Fibroblast of skin of right biceps (primary cell): ENCODE measurements at places on chromosomes 5 and 9.

DNA sequence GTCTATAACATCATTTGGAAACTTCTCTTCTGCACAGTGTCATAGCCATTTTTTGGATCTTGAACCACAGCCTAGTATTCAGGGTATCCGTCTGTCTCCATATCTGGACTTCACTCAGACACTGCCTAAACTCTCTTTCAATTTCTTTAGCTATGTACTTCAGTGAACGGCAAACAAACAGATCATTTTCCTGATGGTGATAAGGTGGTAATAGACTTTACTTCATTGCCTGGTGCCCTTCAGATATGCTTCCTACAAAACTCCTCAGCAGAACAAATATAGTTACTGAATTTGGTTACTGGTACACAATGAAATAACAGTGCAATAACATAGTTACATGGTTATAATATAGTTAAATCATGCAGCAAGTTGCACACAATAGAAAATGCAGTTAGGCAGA is 348.2 kb downstream of the ZSWIM6 start:
- no peak for DNase-seq

GRCh38 chr5:103271570-103272289 is 13.2 kb downstream of the MACIR start:
- no peak for DNase-seq

DNA sequence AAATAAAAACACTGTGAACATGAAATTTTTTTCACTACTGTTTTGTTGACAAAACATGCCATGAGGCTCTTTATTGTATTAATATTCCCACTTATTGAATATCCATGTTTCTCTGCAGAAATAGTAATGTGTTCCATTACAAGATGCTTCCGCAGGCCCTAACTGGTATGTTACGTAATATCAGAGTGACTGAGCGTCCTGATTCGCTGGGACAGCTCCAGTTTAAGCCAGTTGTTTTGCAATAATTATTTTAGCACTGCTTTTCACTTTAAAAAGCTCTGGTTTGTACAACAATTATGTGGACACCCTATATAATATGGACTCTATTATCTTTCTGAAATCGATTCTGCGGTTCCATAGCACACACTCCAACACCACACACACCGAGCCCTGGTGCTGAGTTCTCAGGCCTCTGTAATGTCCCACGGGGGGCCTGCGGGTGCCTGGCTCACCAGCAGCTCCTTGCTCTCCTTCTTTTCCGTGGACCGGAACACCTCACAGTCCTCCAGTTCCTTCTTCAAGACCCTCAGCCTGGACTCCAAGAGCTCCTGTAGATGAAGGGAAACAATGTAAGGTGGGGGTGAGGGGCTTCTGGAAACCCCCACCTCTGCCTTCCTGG is 1.8 kb downstream of the TRIM7 start:
- no peak for DNase-seq

GRCh38 chr5:179313849-179314521 is 31.3 kb downstream of the ADAMTS2 start:
- DNase-seq, result peak; percentile 94

DNA sequence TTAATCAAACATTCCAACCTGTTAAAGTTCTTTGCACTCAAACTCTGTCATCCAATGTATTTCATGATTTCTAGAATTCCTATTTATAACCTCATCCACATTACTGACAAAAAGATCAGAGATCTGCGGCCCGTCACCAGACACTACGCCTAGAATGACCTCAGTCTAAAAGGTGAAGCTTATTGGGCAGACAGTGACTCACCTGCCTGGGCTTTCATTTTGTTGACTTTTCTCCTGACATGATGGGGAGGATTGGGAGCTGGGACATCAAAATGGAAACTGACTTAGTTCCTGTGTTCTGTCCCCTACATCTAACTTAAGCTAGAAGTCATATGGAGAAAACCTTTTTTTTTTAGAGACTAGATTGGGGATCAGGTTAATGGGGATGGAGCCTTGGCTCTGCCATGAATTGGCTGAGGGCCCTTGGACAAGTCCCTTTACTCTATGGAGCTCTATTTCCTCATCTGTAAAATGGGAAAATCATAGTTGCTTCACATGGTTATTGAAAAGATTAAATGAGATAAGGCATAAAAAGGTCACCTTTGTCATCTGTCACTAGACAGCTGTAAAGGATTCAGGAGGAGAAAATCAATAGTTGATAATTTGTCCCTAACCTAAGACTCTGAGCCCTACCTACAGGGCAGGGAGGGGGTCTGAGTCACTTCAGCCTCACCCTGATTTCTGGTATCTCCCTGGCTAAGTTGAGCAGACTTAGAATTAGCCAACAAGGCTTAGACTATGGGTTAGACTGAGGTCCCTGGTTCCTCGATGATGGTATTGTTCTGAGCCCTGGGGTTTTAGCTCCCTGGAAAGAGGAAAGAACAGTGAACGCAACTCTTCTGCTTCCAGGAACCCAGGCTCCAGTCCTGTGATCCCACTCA is 224.8 kb upstream of the TBC1D2 start:
- DNase-seq, result peak; percentile 43
